ENCODE measurements at places on chromosomes 7 and 10. TPM values are rescaled to one million over a fixed set of nuclear protein-coding genes. Genes with fewer than 3 reads are reported as not detected.

DNA sequence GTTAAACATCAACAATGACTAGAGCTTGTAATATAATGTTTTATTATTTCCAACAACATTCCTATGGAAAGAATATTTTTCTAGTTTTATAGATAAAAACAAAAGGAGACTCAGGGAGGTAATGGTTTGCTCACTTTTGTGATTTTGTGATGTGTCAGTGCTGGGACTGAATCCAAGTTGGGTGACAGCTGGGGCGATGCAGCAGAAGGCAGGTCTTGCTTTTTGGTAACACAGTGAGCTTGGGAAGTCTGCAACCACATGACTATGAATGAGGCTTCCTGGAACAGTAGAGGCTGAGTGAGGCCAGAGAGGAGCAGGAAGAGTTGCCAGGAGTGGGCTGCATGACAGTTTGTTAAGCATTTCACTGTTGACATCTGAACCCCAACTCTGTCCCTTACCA, 4.9 kb upstream of the YKT6 start:
- DNase-seq: no peak
- H3K36me3 ChIP-seq: no peaks in the 10 kb centered on the region
- H3K4me3 ChIP-seq: no peak overlapping the region
- no peak overlapping the region for H3K27ac ChIP-seq
- H3K27me3 ChIP-seq: no peaks in the 10 kb centered on the region
- no peaks in the 10 kb centered on the region for H3K4me1 ChIP-seq

DNA sequence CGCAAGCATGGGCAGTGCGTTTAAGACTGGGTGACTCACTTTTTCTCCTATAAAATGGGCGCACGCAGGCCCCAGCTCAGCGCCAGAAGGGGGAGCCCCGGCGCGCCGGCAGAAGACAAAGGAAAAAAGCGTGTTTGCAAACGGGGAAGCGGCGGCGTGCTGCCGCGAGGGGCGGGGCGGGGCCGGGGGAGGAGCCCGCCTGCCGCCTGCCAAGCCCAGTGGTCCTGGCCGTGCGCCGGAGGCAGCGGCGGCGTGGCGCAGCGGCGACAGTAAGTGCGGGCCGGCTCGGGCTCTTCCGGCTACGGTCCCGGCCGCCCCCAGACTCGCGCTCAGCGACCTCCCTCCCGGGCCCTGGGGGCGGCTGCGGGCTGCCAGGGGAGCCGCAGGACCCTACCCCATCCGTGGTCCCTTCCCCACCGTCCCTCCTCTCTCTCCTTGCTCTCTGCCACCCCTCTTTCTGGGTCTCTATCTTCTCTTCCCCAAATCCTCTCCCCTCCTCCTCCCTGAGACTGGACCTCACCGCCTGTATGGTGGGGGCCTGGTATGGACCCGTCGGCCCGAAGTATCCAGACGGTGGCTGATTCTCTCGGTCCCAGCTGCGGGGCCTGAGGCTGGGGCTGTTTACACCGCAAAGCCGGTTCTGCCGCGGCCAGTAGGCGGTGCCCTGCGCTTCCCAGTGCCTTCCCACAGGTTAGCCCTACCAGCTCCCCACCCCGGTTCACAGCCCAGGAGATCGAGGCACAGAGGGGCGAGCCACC, at the start of gene SLC29A3:
SLC29A3 (plus strand) TSS at position 218 of the 758 bp plus-strand sequence; CDS start at position 269, 51 bp downstream.
- no peaks in the 10 kb centered on the region for H3K36me3 ChIP-seq
- peak within 1 kb of the TSS; percentile 73 for H3K4me3 ChIP-seq
- peak within 1 kb of the TSS; percentile 89 for H3K27ac ChIP-seq
- peak; percentile 90 for DNase-seq

DNA sequence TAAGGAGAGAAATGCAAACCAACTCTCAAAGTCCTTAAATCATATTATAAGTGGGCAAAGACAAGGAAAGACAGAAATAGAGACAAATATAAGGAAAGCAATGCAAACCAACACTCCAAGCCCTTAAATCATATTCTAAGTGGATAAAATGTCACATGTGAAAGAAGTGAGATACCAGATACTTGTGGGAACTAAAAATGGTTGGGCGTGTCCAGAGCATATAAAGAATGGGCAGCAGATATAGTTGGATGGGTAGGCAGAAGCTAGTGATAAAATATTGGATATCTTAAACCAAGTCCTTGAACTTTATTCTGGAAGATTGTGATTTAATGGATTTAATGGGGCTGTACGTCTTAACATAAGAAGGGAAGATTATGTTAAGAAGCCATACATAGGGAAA, 1065.2 kb upstream of the C7orf33 start:
- H3K4me3 ChIP-seq: no peak overlapping the region
- no peak overlapping the region for H3K27ac ChIP-seq
- no peak for DNase-seq
- no peaks in the 10 kb centered on the region for H3K36me3 ChIP-seq
- no peaks in the 10 kb centered on the region for H3K27me3 ChIP-seq

- no peak overlapping the region for H3K27ac ChIP-seq
- no peaks in the 10 kb centered on the region for H3K4me1 ChIP-seq
- no peak for DNase-seq
- H3K4me3 ChIP-seq: no peak overlapping the region
These were observed 15.4 kb upstream of the LYZL1 start for GRCh38 chr10:29273478-29273877.

DNA sequence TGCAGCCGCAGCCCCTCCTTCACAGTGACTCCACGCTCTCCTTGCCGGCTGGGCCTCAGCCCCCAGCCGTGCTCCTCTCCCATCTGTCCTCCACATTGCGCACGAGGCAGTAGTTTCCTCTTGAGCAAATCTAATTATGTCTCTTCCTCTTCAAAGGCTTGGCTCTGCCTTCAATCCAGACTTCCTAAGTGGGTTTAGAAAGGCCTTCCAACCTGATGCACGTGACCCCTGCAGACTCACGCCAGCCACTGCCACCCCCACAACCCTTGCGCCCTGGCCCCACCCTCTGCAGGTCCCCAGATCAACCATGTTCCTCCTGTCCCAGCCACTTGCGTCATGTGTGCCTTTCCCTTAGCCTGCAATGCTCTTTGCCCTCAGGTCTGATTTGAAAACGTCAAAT, 75.0 kb upstream of the ADAM12 start:
- H3K27ac ChIP-seq: no peak overlapping the region
- DNase-seq: no peak
- H3K4me1 ChIP-seq: no peaks in the 10 kb centered on the region
- no peaks in the 10 kb centered on the region for H3K36me3 ChIP-seq
- no peak overlapping the region for H3K4me3 ChIP-seq

DNA sequence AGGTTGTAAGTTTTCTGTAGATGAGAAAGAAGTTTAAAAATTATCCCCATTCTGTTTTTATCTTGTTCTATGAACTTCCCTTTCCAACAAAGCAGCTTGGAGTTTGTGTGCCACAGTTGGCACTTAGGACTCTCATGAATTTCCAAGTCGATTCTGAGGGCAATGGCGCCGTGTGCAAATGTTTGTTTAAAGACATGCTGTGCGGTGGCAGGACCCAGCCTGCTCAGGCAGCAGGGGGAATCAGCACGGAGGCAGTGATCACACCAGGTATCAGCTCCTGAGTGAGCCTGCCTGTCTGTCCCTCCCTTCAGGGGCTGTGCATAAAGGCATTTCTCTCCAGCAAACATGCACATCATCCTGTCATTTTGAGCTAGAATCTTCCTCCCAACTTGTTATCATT, 109.8 kb upstream of the WDR11 start:
- no peak overlapping the region for H3K4me3 ChIP-seq
- H3K36me3 ChIP-seq: no peaks in the 10 kb centered on the region
- no peaks in the 10 kb centered on the region for H3K4me1 ChIP-seq
- no peak overlapping the region for H3K27ac ChIP-seq
- DNase-seq: no peak
- H3K27me3 ChIP-seq: no peaks in the 10 kb centered on the region

GRCh38 chr7:77558284-77558967, 21.3 kb downstream of the PTPN12 start:
- H3K27ac ChIP-seq: peak overlapping the region; percentile 27
- DNase-seq: no peak
- no peak overlapping the region for H3K4me3 ChIP-seq
- H3K4me1 ChIP-seq: no peaks in the 10 kb centered on the region
- H3K27me3 ChIP-seq: no peaks in the 10 kb centered on the region

DNA sequence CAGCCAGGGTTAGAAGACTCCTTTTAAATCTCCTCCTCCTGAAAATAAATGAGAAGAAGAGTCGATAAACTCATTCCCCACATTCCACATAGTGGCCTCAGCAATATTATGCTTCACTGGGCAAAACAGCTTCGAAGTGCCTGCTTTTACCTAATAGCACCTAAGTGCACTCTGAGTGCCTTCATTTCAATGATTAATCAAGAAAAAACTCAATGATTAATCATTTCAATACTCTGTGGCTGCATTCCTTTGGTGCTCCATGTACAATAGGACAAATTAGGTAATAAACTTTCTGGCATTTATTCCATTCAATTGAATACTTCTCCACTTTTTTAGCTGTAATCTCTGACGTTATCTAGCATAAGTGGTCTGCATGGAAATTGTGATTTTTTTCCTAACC, 174.6 kb downstream of the CCDC71L start:
- H3K27me3 ChIP-seq: no peaks in the 10 kb centered on the region

DNA sequence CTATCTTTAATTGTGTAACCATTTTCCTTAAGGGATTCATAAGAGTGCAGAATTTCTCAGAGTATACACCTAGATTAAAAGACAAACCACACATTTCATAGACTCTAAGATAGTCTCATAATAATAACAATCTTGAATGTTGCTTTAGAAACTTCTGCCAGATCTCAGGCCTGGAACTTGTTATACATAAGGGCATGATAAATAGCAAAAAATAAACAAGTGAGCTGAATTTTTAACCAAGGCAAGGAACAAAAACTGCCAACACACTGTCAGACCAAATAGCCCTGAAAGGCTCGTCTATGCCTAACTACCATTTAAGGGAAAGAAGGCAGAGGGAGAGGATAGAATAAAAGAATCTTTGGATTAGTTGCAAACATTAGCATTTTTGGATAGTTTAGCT, 65.8 kb upstream of the SEMA3C start:
- H3K36me3 ChIP-seq: no peaks in the 10 kb centered on the region
- DNase-seq: no peak
- no peak overlapping the region for H3K27ac ChIP-seq
- H3K4me1 ChIP-seq: no peaks in the 10 kb centered on the region
- no peak overlapping the region for H3K4me3 ChIP-seq
- no peaks in the 10 kb centered on the region for H3K27me3 ChIP-seq

DNA sequence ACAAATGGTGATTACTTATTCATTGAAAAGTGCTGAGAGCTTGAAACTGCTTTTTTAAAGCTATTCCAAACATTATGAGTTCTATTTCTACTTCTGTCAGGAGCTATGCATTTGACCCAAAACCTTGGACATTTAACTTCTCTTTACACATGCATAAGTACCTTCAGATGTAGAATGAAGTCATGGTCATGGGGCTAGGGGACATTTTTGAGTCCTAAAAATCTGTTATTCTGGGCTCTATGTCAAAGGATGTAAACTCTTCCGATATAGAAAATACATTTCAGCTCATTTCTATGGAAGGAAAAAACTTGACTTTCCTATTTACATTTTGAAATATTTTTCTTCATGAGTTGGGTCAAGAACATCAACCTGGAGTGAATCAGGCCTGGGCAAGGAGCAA, 179.5 kb upstream of the CXCL12 start:
- DNase-seq: no peak
- no peaks in the 10 kb centered on the region for H3K36me3 ChIP-seq
- H3K4me1 ChIP-seq: no peaks in the 10 kb centered on the region
- no peak overlapping the region for H3K27ac ChIP-seq
- no peak overlapping the region for H3K4me3 ChIP-seq
- H3K27me3 ChIP-seq: no peaks in the 10 kb centered on the region

- no peak overlapping the region for H3K27ac ChIP-seq
- no peak overlapping the region for H3K4me3 ChIP-seq
- H3K4me1 ChIP-seq: no peaks in the 10 kb centered on the region
- no peaks in the 10 kb centered on the region for H3K27me3 ChIP-seq
- H3K36me3 ChIP-seq: no peaks in the 10 kb centered on the region
These were observed 792.8 kb downstream of the REEP3 start for GRCh38 chr10:64313967-64314366.

DNA sequence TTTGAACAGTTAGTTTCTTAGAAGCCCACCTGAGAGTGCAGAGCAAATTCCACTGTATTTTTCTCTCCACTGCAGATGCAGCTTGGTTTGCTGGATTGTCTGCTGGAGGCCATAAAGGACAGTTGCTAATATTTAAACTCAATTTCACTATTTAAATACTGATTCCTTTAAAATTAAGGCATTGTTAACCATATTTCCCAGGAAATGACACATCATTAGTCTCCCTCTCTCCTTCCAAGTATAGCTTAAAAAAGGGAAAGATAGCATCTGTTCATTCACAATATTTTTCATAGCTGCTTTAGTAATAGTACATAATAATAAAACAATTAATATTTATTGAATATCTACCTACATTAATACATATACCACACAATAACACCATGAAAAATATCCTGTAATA, 252.9 kb downstream of the HGF start:
- no peak overlapping the region for H3K27ac ChIP-seq
- no peaks in the 10 kb centered on the region for H3K27me3 ChIP-seq
- H3K36me3 ChIP-seq: no peaks in the 10 kb centered on the region
- DNase-seq: no peak
- H3K4me3 ChIP-seq: no peak overlapping the region
- H3K4me1 ChIP-seq: no peaks in the 10 kb centered on the region

DNA sequence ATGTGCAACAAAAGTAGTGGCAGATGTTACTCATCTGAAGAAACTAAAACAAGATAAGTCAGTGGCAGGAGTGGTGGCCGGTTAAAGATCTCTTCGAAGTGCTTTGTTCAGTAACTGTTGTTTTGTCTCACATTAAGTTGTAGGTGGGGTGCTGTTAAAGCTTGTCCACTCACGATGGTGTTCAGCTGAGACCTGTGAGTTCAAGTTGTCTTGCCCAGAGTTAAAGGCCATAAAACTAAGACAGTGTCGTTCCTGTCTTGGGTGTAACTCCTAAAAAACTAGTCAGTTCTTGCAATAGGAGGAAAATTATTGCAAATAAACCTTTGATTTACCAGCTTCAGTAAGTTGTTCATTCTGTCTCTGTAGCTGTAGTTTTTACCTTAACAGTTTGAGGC, 857 bp upstream of the FOXP2 start:
- H3K4me1 ChIP-seq: no peaks in the 10 kb centered on the region
- H3K27ac ChIP-seq: peak overlapping the region; percentile 67
- H3K27me3 ChIP-seq: no peaks in the 10 kb centered on the region
- no peaks in the 10 kb centered on the region for H3K36me3 ChIP-seq

DNA sequence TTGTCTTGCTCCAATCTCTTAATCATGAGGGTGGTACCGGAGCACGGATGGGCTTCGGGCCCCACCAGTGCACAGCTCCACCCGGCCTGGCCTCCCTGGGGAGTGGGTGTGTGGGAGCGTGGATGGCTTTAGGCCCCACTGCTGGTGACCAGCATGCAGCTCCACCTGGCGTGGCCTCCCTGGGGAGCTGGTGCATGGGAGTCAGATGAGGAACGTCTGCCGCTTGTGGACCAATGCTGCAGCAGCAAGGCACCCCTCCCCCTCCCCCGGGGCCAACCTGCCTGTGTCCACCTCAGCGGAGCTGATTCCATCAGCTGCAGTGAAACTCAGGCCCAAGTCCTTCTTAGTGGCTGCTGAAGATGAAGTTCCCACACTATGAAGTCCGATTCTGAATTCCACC, 511.4 kb downstream of the PTPRN2 start:
- H3K4me3 ChIP-seq: no peak overlapping the region
- no peaks in the 10 kb centered on the region for H3K4me1 ChIP-seq
- DNase-seq: no peak
- no peaks in the 10 kb centered on the region for H3K36me3 ChIP-seq
- no peaks in the 10 kb centered on the region for H3K27me3 ChIP-seq

GRCh38 chr7:123024989-123025758, 29.7 kb upstream of the TAS2R16 start:
- no peaks in the 10 kb centered on the region for H3K36me3 ChIP-seq
- no peak overlapping the region for H3K27ac ChIP-seq
- no peaks in the 10 kb centered on the region for H3K4me1 ChIP-seq
- no peak for DNase-seq
- no peaks in the 10 kb centered on the region for H3K27me3 ChIP-seq

Gene SPDYE16
- not detected for total RNA-seq

Gene ERVW-1
- total RNA-seq: not detected

Gene RPEL1
- total RNA-seq: not detected

Gene ZNF365
- total RNA-seq: 0.83 TPM

Gene TSPAN33
- total RNA-seq: 28.9 TPM

Gene TMEM273
- total RNA-seq: 2.7 TPM

All from Peyer's patch (tissue), 4 donors.